ENCODE measurements at places on chromosomes 3 and 15. TPM values are rescaled to one million over a fixed set of nuclear protein-coding genes. Genes with fewer than 3 reads are reported as not detected.

CCNB2 gene
- polyA plus RNA-seq = 0.31 TPM

MORC1 gene
- polyA plus RNA-seq = not detected

ACKR2 gene
- polyA plus RNA-seq = 0.49 TPM

RAB6B gene
- polyA plus RNA-seq = not detected

AADAC gene
- not detected for polyA plus RNA-seq

ERICH6 gene
- polyA plus RNA-seq = not detected

TRH gene
- polyA plus RNA-seq = not detected

DNAJA4 gene
- polyA plus RNA-seq = 2.5 TPM

HRG gene
- polyA plus RNA-seq = not detected

TNFAIP8L3 gene
- polyA plus RNA-seq = not detected

All from CD14-positive monocyte (primary cell).